ENCODE measurements at places on chromosomes 11 and 22.

DNA sequence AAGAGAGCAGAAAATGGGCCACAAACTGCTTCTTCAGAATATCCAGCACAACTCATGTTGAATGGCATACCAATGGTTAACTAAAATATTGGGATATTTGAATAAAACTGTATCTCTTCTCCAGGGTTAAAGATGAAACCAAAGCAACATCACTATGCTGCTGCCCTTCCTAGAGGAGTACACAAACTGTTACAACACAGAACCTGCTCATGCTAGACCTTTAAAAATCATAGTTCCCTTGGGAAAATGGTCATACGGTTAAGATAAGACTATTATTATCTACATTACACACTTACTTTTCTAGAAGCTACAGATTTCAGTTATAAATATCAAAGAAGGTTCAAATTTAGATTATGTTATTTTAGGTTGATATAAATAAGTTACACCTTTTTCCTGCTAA, 78.6 kb upstream of the TP53AIP1 start:
- DNase-seq = no peak

DNA sequence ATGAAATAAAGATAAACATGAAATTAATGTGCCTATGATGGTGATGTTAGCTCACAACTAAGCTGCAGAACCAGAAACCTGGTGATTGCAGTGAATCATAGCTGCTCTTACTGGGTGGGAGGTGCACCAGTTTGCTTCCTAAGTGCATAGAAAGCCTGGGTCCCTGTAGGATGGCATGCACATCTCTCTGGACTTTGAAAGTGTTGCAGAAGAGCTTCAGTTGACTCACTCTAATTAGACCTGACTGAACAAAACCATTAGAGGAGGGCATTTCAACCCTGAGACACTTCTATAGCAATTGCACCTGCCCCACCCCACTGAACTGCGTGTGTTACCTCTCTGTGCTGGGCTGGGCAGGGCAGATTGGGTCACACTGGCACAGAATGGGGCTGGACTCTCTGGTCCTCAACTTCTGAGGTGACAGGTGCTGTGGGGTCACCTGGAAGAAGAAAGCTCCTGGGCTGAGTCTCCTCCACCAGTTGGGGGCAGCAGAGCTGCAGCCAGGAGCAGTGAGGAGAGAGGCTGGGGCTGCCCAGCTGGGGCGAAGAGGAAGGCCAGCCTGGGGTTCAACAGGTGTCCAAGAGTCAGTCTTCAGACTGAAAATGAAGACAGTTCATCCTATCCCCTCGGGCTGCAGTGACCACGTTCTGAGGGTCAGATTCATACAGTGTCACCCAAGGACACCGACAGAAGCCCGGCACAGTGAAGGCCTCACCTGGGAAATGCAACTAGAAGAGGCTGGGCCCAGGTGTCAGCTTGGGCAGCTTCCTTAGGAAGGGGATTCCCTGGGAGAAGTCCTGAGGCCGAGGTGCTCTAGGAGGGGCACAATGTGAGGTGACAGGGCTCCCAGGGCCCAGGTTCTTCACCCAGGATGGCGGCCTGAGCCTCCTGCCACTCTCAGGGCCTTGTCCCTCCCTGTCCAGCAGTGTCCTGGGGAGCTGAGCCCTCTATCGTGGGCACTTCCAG, 58.1 kb downstream of the GGTLC2 start:
- DNase-seq = peak; percentile 9

DNA sequence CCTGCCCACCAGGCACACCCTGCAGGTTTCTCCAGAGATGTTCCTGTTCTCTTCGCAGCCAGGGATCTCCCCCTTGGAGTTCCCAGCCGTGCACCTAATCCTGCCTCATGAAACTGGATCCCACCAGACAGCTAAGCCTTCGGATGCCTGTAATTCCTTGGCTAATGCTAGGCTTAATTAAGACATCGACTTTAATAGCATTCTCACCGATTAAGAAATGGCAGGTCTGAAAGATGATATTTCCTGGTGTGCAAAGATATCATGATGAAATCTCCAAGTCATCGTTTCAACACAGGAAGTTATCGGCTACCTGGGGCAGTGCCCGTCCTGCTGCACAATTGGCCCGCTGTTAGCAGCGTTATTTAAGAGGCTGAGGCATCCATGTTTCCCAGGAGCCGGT, 41.5 kb upstream of the CCND1 start:
- DNase-seq = no peak

DNA sequence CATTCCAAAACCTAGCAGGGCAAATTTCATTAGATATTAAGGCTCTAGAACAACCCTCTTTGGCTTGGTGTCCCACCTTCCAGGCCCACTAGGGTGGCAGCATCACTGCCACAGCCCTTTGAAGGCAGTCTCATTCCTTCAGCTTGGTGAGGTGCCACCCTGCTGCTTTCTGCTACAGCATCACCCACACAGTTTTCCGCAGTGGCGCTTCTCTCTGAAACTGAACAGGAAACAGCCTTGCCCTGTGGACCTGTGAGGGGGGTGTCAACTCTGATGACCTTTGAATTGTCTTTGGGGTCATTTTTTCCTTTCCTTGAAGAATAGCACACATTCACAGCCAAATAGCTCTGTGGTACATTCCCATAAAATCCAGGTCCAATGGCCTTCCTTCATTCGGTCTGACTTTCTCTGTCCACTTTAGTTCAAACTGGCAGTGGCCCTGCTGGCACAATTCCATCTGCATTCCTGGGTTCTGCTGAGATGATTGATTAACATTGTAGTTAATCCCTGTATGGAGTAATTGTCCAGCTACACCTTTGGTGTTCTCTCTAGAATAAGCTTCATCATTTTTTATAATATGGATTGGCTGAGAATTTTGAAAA, 251.9 kb upstream of the FAT3 start:
- no peak for DNase-seq

GRCh38 chr11:102798012-102798746, at the start of gene MMP1:
Gene MMP1 (minus strand): TSS chr11:102798160. CDS start chr11:102798092, 68 bp downstream.
- no peak for DNase-seq

DNA sequence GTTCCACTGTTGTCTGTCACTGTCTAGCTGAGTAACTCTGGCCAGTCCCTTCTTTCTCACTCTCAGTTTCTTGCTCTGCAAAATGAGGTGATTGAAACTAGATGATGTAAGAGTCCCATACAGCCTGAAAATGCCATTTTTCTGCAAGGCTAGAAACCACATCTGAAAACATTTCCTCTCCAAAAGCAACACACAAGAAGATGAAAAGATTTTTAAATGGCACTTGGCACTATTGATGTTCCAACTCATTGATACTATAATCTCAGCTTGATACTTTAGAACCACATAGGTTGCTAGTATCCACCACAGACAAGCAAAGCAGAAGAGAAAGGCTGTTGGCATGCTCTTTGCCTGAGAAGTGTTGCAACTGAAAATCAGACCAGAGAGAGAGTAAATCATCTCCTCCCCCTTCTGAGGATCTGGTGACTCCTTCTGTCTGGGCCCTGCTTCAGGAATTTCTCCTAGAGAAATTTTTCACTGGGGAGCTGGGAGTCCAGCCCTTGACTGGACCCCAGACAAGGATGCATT, 1217.9 kb downstream of the LRRC4C start:
- DNase-seq = no peak

All from ACHN (cell line).